NT2/D1 (cell line): ENCODE measurements at places on chromosomes 3 and 15.

GRCh38 chr15:85947936-85948335 lies 131.7 kb upstream of the AGBL1 start:
- DNase-seq, result no peak

- DNase-seq, result no peak
These were observed 28.6 kb downstream of the SOX14 start for GRCh38 chr3:137792626-137793271.

DNA sequence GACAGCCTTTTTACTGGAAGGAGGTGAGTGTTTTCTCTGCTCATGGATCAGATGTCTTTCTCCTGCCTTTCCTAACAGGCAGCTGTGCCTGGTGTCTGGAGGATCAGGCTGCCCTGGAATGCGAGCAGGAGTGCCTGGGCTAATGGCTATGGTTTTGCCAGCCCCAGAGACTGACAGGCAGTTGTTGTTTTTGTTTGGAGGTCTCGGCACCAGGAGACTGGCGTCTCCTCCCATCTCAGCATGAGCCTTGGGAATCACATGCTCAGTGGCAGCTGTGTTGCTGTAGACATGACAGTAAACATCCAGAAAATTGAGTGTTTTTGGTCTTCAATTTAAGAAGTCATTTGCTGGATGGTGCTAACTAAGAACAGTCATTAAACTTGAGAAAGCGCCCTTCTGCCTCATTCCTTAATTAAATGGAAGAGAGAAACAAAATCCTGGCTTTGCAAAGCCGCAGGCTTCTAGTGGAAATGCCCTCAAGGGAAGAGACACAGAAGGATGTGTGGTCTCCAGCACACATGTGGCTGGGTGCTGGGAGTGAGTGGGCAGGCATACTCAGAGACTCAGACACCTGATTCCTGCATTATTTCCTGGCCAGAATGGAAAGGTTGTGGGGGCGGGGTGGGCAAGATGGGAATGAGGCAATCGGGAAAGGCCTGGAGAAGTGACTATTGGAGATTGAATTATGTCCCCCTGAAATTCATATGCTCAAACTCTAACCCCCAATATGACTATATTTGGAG lies 97.0 kb upstream of the NMNAT3 start:
- DNase-seq, result peak; percentile 74

GRCh38 chr3:138668107-138668506 lies 59.5 kb downstream of the FAIM start:
- DNase-seq, result no peak

GRCh38 chr3:16378920-16379319 lies 113.9 kb downstream of the OXNAD1 start:
- DNase-seq, result no peak

GRCh38 chr3:20743553-20744321 lies 557.7 kb upstream of the SGO1 start:
- no peak for DNase-seq

DNA sequence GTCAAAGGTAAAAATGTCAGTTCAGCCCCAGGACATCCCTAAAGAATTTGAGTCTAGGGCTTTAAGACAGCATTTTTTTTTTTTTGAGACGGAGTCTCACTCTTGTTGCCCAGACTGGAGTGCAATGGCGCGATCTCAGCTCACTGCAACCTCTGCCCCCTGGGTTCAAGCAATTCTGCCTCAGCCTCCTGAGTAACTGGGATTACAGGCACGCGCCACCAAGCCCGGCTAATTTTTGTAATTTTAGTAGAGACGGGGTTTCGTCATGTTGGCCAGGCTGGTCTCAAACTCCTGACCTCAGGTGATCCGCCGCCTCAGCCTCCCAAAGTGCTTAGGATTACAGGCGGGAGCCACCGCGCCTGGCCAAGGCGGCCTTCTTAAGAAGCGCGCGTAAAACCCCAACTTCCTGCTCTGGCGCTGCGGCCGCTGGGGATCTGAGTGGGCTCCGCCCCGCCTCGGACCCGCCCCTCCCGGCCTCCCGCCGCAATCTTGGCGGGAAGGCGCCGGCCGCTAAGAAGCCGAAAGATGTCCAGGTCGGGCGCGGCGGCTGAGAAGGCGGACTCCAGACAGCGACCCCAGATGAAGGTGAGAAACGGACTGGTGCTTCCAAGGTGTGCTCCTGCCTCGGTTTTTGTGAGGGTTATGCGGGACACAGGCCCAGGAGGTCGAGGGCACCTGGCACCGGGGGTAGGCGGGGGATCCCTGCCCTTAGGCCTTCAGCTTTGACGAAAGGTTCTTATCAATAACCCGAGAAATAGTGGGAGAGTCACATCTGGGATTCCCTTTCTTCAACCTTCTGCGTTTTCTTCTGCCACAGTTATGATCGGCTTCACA lies at the start of gene WDR76:
WDR76 (plus strand) TSS at position 495 of the 834 bp plus-strand sequence; CDS start at position 526, 31 bp downstream.
- peak; percentile 72 for DNase-seq

DNA sequence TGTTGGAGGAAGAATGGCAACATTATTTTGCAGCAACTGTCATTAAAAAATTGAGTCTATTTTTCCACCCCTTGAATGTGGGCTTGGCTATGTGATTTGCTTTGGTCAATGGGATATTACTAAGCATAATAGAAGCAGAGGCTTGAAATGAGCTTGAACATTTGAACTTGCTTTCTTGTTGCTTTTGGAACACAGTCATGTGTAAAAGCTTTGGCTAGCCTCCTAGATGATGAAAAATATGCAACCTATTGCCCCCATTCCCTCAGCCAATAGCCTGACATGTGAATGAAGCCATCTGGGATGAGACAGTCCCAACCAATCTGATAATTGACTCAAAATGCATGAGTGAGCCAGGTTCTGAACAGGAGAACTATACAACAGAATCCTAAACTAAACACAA lies 78.4 kb downstream of the PLSCR2 start:
- no peak for DNase-seq

DNA sequence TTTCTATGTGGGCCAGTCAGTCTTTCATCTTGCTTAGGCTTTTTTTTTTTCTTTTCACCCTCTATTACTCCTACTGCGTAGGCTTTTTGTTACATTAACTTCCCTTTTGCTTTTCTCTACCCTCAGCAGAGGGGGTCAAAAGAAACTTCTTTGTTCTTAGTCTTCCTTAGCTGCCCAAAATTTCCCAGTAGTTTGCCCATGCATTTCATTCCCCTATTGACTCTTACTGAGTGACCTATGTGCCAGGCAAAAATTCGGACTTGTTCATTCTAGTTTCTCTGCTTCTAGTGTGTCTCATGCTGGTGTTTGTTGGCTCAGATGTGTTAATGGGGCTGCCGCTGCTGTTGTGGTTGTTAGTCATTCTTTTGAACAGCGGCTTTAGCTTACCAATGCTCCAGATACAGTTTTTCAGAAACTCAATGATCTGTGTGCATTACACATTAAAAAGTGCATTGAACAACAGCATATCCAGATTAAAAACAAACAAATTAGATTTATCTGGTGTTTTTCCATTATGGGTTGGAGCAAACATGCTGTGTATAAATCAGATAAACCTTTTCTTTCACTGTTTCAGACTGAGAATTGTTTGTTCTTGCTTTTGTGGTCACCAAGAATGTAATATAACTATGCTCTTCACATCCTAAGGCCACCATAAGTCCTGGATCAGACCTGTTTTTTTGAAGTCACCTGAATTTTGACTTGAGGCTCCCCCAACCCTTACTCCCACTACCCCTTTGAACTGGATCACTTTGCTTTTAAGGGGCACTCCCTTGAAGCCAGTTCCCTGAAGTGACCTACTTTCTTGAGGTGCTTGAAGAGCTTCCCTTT lies 43.1 kb downstream of the PDE8A start:
- no peak for DNase-seq

GRCh38 chr3:24857945-24858344 lies 363.3 kb upstream of the THRB start:
- no peak for DNase-seq

DNA sequence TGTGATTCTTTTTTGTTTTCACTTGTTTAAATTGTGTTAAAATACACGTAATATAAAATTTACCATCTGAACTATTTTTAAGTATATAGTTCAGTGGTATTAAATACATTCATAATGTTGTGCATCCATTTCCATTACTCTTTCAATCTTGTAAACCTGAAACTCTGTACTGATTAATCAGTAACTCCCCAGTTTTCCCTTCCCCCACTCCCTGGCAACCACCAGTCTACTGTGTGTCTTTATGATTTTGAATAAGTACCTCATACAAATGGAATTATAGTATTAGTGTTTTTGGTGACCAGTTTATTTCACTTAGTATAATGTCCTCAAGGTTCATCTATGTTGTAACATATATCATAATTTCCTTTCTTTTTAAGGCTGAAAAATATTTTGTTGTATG lies 59.3 kb downstream of the GLCE start:
- no peak for DNase-seq

DNA sequence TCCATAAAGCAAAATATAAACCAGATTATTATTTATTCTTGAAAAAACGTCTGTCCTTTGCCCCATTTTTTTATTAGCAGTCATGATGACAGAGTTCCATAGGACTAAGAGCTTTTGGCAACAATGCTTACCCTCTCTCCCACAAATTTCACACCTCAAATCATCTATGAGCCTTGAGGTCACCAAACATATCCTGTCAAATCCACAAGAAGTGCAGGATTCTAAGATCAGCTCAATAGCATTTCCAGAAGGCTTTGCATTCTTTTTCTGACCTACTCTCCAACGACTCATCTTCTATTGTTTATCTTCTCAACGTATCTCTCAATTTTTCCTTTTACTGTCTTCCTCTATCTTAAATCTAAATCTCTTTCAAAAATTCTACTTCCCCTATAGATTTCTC lies 619.1 kb upstream of the BCHE start:
- DNase-seq, result no peak

DNA sequence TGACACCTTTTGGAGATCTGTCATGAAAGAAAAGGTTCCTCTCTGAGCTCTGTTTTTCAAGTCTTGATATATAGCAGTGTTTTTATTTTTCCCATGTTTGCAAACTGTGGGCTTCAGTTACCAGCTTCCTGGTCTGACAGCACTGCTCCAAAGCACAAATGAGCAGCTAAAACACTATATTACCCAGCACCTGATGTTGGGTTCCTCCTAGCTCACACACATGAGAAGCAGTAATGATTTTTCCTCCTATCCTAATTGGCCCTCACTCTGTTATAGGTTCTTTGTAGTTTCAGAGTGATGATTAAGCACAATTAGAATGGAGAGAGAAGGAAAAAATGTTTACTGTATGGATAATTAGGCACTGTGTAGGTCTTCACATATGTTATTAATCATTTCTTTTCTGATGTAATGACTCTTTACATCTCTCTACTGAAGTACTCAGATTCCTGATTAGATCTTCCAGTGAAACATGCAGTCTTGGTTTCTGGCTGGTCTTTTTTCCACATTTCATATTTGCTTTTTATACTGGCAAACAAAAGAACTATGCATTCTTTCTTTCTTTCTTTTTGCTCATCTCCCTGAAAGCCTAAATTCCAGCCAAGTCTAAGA lies 939.7 kb downstream of the NSUN3 start:
- no peak for DNase-seq

GRCh38 chr3:171255236-171255806 lies 204.9 kb downstream of the TNIK start:
- DNase-seq, result no peak

DNA sequence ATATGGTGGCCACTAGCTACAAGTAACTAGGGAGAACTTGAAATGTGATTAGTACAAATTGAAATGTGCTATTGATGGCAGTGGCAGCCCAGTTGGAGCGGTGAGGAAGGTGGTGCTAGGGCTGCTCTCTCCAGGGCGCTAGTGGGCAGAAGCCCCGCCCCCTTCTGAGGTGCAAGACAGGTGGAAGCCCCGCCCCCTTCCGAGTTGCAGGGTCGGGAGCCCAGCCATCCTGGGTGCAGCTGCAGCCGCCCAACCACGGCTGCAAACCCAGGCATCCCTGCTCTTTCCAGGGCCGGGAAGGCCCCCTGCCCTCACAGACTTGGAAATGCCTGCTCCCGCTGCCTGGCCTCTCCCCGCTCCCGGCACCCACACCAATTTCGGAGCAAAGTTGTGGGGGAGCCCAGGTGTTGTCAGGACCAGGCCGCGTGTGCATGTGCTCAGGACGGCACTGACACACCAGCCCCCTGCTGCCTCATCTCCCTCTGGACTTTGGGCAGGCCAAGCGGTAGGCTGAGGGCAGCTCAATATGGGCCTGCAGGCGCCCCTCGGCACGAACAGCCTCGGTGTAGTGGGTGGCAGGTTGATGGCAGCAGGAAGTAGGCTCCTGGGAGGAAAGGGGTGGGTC lies 10.0 kb downstream of the ATR start:
- no peak for DNase-seq

DNA sequence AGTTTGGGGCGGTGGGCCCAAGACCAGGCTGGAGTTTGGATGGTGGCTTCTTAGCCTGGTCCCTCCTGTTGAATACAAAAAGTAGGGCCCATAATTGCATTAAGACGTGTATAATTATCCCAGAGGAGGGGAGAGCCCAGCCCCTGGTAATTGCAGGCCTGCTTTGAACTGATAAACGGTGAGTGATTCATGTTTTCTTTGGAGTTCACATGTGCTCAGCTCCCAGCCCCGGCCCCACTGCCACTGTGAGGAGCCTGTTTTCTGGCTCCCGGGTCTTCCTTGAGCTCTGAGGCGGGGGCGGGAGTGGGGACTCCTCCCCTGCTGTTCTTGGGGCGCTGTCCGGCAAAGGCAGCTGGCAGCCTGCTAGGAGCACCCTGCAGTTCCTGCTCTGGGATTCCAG lies 3.1 kb downstream of the PLXNA1 start:
- DNase-seq, result no peak

- no peak for DNase-seq
These were observed 310.7 kb upstream of the ZNF717 start for GRCh38 chr3:76096036-76096435.

DNA sequence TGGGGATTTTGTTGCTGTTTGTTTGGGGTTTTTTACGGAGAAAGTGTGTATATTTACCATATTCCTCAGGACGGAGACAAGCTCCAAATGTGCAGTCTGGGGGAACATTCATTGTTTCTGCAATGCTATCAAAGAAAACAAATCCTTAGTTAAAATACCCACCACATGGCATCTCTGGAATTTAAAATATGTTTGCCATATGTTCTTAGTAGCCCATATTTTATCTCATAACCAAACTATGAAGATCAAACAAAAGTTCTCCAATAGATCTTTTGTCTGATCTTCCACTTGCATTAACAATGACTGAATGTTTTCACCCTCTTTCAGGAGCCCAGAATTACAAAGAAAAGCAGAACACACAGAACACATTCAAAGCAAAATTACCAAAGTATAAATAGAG lies 35.3 kb downstream of the EFHB start:
- no peak for DNase-seq

DNA sequence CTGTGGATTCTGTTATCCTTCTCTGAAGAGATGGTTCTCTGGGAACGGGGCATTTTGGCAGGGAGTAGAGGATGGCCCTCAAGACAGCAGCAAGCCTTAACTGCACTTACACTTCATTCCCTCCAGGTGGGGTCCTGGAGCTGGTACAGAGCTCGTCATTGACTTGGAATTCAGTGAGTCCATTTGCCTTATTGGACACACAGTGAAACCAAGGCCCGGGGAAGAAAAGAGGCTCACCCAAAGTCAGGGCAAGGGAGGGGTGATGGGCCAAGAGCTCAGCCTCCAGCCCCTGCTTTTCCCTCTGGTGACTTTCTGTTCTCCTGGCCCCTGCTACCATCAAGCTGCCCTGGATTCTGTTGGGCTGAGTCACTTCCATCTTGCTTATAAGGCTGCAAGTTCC lies 125.6 kb downstream of the ETFA start:
- DNase-seq, result peak; percentile 50

- no peak for DNase-seq
These were observed 370.1 kb downstream of the CNTN4 start for GRCh38 chr3:2468816-2469215.

GRCh38 chr15:64344651-64345294 lies 11.2 kb downstream of the CSNK1G1 start:
- DNase-seq, result no peak
